ENCODE measurements at places on chromosomes 5 and 9.

- DNase-seq: no peak
Observed at GRCh38 chr5:156675395-156675794, 174.7 kb upstream of the PPP1R2B start.

DNA sequence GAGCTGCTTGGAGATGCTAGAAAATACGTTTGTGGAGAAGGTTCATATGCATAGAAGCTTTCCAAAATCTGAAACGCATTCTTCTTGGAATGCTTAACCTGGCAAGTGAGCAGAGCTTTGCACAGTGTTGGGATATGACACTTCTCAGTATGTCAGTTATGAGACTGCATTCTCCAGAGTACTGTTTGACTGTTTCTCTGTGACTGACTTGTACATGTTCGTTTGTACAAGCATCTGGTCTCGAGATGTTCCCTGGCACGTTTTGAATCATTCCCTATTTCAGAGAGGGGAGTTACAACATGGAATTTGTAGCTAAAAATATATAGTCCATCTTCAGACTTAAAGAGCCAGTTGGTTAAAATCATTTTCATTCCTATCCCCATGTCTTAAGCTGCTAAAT is 272.4 kb downstream of the ARRDC3 start:
- DNase-seq: no peak

- no peak for DNase-seq
Observed at GRCh38 chr5:94192658-94193391, 425.6 kb downstream of the KIAA0825 start.

DNA sequence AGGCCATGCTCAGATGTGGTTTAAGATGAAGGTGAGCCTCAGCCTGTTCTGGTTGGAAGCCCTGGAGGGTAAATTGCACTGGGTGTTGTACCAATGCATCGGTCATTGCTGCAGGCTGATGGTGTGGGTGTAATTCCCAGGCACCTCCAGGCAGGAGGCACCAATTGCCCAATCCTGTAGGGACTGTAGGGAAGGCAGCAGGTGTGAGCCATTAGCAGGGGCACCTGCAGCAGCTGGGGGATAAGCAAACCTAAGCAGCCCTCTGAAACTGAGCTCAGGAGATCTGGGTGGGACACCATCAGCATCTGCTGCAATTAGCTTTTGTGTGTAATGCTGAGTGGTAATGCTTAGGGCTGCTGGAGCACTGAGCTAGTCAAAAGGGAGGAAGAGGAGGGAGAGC is 190.1 kb upstream of the TBC1D2 start:
- no peak for DNase-seq

- DNase-seq: no peak
Observed at GRCh38 chr5:179153921-179154345, 93.8 kb downstream of the ZNF354C start.

- no peak for DNase-seq
Observed at GRCh38 chr5:141647851-141648250, 3.4 kb downstream of the FCHSD1 start.

DNA sequence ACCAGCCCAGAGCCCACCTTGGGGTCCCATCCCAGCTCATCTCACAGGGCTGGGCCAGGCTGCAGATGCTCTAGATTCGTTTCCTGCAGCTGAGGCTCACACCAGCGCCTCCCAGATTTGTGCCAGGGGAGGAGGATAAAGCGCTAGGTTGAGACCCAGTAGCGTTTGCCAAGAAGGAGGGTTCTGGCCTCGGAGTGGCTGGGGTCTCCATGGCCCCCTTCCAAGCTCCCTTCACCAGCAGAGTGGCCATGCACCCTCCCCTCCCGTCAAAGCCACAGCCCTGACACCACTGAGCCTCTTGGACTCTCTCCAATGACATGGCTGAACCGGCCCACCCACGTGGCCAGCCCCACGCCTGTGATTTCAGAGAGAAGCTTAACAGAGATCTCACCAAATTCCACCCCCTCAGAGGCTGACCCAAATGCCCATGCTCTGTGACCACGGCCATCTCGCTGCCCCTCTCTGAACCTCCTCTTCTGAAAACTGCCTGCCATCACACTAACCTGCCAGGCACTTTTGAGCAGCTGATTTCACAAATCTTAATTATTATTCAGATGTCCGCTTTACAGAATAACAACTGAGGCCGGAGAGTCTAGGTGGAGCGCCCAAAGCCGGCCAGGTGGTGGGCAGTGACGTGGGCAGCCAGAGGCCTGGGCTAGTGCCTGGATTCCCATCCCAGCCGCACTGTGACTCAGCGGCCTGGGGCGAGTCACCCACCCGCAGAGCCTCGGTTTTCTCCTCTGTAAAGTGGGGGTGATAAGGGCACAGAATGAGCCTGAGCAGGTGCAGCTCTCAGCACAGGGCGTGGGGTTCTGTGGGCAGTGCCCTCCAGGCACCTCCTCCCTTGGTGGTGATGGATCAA is 155.7 kb downstream of the C9orf50 start:
- no peak for DNase-seq

DNA sequence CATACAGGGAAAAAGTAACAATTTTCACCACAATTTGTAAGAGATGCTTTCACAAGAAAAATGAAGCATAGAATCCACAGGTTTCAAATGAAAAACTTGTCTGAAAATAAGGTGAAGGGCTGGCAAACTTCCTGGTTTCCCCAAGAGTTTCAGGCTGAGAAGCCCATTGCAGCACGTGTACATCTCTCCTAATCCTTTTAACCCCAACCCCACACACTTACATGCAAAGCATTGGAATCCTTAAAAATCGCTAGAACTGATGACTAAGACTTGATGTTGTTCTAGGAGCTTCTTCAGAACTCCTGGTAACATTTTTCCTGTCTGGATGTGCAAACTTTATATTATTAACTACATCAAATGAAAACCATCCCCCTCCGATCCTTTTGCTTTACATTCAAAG is 317.8 kb upstream of the RGMB start:
- DNase-seq: no peak

DNA sequence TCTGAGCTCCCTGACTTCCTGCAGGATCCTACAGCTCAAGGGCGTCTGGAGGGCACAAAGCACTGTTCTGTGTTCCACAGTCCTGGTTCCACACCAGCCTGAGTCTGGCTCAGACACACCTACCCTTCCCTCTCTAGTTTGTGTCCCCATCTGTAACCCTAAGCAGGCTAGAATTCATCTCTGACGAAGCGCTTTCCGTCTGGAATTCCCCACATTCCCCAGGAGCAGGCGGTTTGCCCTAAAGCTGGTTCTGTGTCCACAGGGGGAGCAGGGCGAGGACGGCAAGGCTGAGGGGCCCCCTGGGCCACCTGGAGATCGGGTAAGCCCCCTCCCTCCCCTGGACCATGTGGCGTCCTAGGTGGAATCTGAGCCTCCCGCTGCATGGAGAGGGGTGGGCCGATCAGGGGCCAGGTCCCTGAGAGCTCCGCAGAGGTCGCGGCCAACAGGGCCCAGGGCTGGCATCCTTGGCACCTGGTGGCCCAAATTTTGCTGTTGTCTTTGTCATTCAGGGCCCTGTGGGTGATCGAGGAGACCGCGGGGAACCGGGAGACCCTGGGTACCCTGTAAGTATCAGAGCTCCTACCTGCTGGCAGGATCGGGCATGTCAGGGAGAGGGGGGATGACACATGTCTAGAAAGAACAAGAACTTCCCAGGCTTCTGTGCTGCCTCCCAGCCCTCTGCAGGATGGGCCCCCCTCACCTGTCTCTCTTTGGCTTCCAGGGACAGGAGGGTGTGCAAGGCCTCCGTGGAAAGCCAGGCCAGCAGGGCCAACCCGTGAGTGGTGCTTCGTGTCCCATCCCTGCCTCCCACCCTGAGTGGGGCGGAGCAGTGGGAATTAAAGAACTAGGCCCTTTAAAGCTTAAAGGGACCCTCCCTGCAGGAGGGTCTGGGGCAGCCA is 34.5 kb upstream of the ORM1 start:
- DNase-seq: no peak

DNA sequence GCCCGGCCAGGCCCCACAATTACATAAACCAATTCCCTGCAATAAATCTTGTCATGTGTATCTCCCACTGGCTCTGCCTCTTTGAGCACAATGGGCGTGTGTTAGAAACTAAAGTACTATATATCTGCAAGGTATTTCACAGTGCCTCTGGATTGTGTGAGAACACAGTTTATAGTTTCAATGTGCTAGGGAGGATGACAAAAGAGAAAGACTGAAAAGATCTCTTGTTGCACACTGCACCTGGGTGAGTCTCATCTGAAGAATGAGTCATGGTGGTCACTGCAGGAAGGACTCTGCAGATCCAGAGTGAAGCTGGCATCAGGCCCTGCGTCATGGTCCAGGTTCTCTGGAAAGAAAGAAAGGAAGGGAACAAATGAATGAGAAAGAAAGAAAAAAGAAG is 20.7 kb upstream of the CTSV start:
- no peak for DNase-seq

DNA sequence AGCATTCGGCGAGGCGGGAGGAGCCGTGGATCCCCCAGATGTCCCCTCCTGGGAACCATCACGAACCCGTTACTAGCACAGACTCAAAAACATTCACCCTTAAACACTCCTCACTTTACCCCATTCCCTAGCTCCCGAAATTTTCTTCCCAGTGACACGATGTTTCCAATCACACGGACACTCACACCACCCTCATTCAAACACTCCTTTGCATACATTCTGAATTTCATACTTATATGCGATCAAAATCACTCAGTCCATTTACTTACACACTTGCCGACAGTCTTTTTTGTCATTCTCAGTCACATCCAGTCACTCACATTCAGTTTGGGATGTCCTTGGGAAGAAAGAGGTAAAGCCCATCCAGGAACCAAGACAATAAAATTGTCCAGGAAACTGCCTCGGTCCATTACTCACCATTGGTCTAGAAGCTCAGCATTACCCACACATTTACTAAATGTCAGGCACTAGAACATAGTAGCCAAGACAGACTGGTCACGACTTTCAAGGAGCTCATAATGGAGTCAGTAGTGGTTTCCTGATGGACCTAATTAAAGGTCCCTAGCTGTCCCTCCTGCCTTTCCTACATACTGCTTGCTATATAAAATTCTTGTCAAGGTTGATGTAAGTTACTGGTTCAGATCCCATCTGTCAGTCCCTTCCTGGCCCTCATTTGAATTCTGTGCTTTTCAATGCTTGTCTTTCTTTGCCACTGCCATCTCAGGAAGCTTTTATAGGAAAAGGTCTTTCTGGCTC is 574 bp downstream of the SLC35A4 start:
- no peak for DNase-seq

- no peak for DNase-seq
Observed at GRCh38 chr5:123035360-123035917, 1.1 kb downstream of the PPIC start.

GRCh38 chr9:100700689-100701318 is 122.9 kb downstream of the CAVIN4 start:
- no peak for DNase-seq

DNA sequence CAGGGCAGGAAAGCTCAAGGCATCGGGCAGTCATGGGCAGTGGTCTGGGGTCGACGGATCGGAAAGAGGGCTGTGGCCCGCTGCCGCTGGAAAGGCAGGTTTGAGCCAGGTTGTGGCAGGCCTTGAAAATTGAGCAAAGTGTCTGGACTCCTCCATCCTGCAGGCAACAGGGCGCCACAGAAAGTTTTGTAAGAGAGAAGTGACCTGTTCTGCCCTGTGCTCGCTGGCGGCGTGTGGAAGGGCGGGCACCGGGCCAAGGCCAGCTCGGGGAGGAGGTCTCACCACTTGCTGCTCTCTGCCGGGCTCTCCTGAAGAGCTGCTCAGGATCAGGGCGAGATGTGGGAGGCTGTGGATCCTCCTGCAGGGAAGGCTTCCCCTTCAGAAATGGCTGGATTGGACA is 41.4 kb upstream of the FAT2 start:
- DNase-seq: no peak

GRCh38 chr5:17221843-17222636 is 4.6 kb downstream of the BASP1 start:
- no peak for DNase-seq

DNA sequence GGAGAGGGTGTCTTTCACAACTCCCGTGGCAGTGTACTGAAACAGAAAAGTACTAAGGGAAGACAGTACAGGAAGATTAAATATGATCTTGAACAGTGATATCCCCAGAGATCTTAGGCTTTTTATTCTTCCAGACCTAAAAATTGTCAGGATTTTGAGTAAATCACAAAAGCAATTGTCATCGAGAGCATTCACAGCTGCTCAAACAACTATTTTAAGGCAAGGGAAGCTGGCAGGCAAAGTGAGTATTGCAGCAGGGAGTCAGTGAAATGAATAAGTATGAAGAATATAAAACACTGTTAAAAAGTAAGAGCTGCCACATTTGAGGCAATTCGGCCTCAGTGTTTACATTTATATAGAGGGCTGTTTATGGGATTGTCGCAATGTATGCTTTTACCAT is 479.0 kb downstream of the CAAP1 start:
- no peak for DNase-seq

- DNase-seq: no peak
Observed at GRCh38 chr5:159186319-159186718, 23.0 kb downstream of the RNF145 start.

GRCh38 chr9:34332076-34332964 is 3.0 kb downstream of the NUDT2 start:
- no peak for DNase-seq

- DNase-seq: no peak
Observed at GRCh38 chr5:115977988-115978387, 15.7 kb downstream of the LVRN start.

GRCh38 chr5:35281613-35282012 is 51.3 kb upstream of the PRLR start:
- DNase-seq: no peak

DNA sequence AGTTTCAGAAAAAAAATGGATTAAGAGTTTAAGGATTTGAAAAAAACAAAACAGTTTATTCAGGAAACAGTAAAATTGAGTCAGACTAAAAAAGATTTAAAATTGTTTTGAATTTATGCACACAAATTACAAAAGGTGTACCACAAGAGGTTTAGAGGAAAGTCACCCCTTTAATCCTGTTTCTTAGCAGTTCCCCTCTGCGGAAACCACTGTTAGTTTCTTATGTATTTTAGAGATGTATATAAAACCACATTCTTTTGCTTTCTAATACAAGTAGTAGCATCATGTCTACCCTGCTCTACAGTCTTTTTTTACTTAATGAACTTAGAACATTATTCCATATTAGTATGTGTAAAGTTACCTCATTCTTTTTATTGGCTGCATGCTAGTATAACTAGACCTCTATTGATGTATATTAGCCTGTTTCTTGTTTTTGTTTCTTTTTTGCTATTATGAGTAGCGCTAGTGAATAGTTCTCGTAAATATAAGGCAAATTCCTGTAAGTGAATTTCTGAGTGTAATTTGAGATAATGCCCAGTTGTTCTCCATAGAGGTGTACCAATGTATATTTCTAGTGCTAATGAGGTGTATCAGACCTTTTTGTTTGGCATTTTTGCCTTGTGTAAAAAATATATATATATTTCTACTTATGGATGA is 20.0 kb downstream of the GPBP1 start:
- no peak for DNase-seq

- no peak for DNase-seq
Observed at GRCh38 chr5:111131356-111131755, 39.2 kb downstream of the WDR36 start.

DNA sequence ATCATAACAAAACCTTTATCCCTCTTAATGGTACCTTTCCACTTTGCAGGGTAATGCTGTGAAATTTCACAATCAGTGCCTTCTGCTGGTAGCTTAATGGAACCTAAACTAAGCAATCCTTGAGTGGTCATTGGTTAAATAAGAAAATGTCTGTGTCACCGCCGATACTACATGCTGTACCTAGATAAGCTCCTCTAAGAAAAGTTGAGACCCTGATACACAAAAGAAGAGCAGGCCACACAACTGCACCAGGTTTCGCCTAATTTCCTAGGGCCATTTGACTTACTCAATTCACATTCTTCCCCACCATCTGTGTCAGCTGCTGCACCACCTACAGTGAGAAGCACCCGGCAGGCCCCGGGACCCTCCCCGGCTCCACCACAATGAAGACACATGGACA is 9.0 kb upstream of the EDF1 start:
- DNase-seq: no peak

GRCh38 chr9:137430723-137431415 is 7.7 kb downstream of the NOXA1 start:
- no peak for DNase-seq

All from activated T-cell treated with anti-CD3 and anti-CD28 coated beads, Interleukin-2, amount 50 U/mL, for 4 hours (primary cell).